ENCODE measurements at places on chromosomes 16 and 17. TPM values are rescaled to one million over a fixed set of nuclear protein-coding genes. Genes with fewer than 3 reads are reported as not detected.

The FBXW10B gene
- total RNA-seq, result 0.82 TPM

The NPB gene
- 0.55 TPM for total RNA-seq

DNA sequence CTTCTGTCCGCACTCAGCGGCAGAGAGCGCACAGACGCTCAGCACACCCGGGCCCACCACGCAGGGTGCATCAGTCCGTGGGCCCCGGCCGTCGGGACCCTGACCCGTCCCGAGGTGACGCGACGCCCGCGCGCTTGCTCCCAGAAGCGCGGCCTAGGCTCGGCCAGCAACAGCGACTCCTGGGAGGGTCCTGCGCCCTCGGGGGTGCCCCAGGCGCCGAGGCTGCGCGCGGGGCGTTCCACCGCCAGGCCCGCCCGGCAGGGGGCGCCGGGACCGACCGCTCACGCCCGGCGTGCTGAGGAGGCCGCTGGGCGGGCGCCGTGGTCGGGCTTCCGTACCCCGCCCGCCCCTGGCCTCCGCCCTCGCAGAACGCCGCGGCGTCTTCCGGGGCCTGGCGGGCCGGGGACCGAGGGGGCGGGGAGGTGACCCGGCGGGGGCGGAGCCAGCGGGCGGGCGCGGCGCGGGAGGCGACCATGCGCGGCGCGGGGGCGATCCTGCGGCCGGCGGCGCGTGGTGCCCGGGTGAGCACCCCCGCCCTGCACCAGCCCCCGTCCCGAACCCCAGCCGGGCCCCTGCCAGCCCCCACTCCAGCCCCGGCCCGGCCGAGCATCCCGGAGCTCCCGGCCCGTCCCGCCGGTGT, at the start of gene CISD3:
Gene CISD3 (plus strand): TSS at position 456 of the 640 bp plus-strand sequence. CDS start 18 bp downstream, at position 474.
- H3K36me3 ChIP-seq, result peaks cover 50% of the 10 kb centered on the region
- peak within 1 kb of the TSS; percentile 95 for H3K27ac ChIP-seq
- no peaks in the 10 kb centered on the region for H3K27me3 ChIP-seq
- H3K4me3 ChIP-seq, result peak within 1 kb of the TSS; percentile 90

The NOD2 gene
- total RNA-seq, result 1.7 TPM

The MYH2 gene
- not detected for total RNA-seq

- H3K27me3 ChIP-seq, result no peaks in the 10 kb centered on the region
- no peak overlapping the region for H3K27ac ChIP-seq
- no peak overlapping the region for H3K4me3 ChIP-seq
- no peaks in the 10 kb centered on the region for H3K36me3 ChIP-seq
- no peak for DNase-seq
- no peaks in the 10 kb centered on the region for H3K4me1 ChIP-seq
These were observed 76.2 kb downstream of the ENGASE start for GRCh38 chr17:79150799-79151198.

DNA sequence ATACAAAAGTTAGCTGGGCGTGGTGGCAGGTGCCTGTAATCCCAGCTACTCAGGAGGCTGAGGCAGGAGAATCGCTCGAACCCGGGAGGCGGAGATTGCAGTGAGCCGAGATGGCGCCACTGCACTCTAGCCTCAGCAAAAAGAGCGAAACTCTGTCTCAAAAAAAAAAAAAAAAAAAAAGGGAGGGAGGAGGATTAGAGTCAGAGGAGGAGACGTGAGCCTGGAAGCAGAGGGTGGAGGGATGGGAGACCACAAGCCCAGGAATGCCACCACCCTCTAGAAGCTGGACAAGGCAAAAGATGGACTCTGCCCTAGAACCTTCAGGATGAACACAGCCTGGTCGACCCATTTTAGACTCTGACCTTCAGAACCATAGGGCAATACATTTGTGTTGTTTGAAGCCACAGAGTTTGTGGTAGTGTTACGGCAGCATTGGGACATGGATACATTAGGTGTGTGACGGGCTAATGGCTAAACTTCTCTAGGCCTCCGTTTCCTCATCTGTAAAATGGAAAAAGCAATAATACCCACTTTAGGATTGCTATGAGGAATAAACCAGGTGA, 2.1 kb upstream of the SMIM22 start:
- no peak for DNase-seq
- H3K36me3 ChIP-seq, result no peaks in the 10 kb centered on the region
- peaks cover 7% of the 10 kb centered on the region for H3K4me1 ChIP-seq

- no peaks in the 10 kb centered on the region for H3K36me3 ChIP-seq
- H3K27me3 ChIP-seq, result no peaks in the 10 kb centered on the region
- H3K27ac ChIP-seq, result no peak overlapping the region
These were observed 443.8 kb upstream of the EEF2KMT start for GRCh38 chr16:5541356-5541755.

The C16orf74 gene
- total RNA-seq, result 0.21 TPM

GRCh38 chr17:67891481-67892119, 66.3 kb downstream of the BPTF start:
- H3K27ac ChIP-seq, result no peak overlapping the region
- H3K36me3 ChIP-seq, result peaks cover 40% of the 10 kb centered on the region
- no peak for DNase-seq
- H3K4me1 ChIP-seq, result peaks cover 5% of the 10 kb centered on the region

- H3K4me3 ChIP-seq, result no peak overlapping the region
- peaks cover 3% of the 10 kb centered on the region for H3K27me3 ChIP-seq
- no peaks in the 10 kb centered on the region for H3K36me3 ChIP-seq
- no peak for DNase-seq
- no peaks in the 10 kb centered on the region for H3K4me1 ChIP-seq
These were observed 20.3 kb downstream of the MPP3 start for GRCh38 chr17:43812396-43813265.

DNA sequence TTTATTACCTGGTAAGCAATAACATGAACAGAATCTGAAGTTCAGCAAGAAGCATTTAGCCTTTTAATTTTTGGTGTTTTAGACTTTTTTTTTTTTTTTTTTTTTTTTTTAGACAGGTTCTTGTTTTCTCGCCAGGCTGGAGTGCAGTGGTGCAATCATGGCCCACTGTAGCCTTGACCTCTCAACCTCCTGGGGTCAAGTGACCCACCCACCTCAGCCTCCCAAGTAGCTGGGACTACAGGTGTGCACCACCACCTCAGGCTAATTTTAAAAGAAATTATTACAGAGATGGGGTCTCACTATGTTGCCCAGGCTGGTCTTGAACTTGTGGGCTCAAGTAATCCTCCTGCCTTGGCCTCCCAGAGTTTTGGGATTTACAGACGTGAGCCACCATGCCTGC, 173.0 kb upstream of the RBL2 start:
- H3K36me3 ChIP-seq, result peaks cover 14% of the 10 kb centered on the region
- no peak overlapping the region for H3K4me3 ChIP-seq
- no peaks in the 10 kb centered on the region for H3K27me3 ChIP-seq
- DNase-seq, result no peak

GRCh38 chr16:4514606-4515005, 24.0 kb downstream of the CDIP1 start:
- H3K27ac ChIP-seq, result peak overlapping the region; percentile 97
- no peaks in the 10 kb centered on the region for H3K27me3 ChIP-seq
- H3K4me1 ChIP-seq, result peaks cover 73% of the 10 kb centered on the region
- H3K36me3 ChIP-seq, result peaks cover 51% of the 10 kb centered on the region

GRCh38 chr16:88835383-88835782, 21.4 kb downstream of the GALNS start:
- no peak overlapping the region for H3K4me3 ChIP-seq
- no peaks in the 10 kb centered on the region for H3K36me3 ChIP-seq
- no peak overlapping the region for H3K27ac ChIP-seq
- no peaks in the 10 kb centered on the region for H3K4me1 ChIP-seq
- H3K27me3 ChIP-seq, result no peaks in the 10 kb centered on the region
- no peak for DNase-seq

The HIGD1B gene
- total RNA-seq, result not detected

DNA sequence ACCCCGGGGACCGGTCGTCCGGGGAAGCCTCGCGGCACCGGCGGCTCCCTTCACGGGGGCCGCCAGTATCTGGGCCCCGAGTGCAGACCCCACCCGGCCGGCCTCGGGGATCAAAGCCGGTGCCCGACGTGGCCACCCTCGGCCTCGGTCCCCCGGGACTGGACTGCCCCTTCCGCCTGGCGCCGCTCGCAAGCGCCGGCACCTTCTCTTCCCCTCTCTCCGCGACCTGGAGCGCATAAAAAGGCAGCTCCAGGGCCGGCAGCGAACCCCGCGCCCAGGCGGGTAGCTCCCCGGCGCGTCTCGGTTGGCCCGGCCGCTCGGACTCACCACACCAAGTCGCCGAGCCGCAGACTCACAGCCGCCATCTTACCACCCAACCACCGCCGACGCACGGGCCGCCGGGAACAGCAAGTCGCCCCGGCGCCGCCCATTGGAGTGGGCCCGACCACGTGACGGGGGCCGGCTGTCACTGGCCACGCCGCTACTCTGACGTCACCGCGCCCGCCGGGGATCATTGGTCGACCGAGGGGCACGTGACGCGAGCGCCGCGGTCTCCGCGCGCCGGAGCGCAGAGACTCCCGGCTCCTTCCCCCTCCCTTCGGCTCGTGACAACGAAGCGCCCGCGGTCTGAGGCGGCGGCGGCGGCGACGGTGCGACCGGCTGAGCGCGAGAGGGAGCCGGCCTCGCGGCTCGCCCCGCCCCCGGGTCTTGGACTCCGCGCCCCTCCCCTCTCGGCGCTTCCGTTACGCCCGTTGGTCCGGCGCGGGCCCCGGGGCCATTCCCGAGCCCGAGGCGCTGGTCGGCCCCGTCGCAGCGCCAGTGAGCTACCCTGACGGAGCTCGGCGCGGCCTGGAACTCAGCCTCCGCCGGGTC, at the start of the genes GLYR1 and UBN1:
Gene GLYR1 (minus strand): TSS at position 388 of the 873 bp plus-strand sequence. CDS start 23 bp downstream, at position 365.
Gene UBN1 (plus strand): TSS at position 581 of the 873 bp plus-strand sequence. CDS start 5,437 bp downstream, outside the sequence.
- peaks cover 40% of the 10 kb centered on the region for H3K36me3 ChIP-seq
- peak within 1 kb of the TSS; percentile 91 for H3K4me3 ChIP-seq
- H3K27me3 ChIP-seq, result no peaks in the 10 kb centered on the region
- peaks cover 49% of the 10 kb centered on the region for H3K4me1 ChIP-seq
- peak; percentile 99 for DNase-seq

GRCh38 chr17:81576621-81577277, 24.6 kb upstream of the FAAP100 start:
- H3K4me1 ChIP-seq, result no peaks in the 10 kb centered on the region
- DNase-seq, result no peak
- no peaks in the 10 kb centered on the region for H3K27me3 ChIP-seq
- H3K36me3 ChIP-seq, result peaks cover 39% of the 10 kb centered on the region
- no peak overlapping the region for H3K4me3 ChIP-seq
- H3K27ac ChIP-seq, result no peak overlapping the region

The VTN gene
- total RNA-seq, result not detected

The VAT1L gene
- not detected for total RNA-seq

DNA sequence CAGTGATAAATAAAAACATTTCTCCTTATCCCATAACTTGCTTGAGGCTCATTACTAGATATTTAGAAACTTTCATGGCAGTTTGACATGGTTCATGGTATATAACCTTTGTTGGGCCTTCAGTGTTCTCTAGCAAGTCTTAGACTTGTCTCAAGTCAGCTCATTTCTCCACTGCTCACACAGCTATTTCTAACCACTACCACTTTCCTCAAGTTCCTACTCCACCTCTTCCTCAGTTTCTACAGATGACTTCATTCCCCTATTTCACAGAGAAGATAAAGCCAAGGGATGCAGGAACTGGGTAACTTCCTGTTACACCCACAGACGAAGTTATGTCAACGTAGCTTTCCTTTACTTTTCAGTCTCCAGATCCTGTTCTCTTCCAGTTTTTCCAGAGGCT, 23.2 kb downstream of the NLK start:
- peaks cover 6% of the 10 kb centered on the region for H3K36me3 ChIP-seq
- H3K27me3 ChIP-seq, result no peaks in the 10 kb centered on the region
- H3K4me1 ChIP-seq, result peaks cover 15% of the 10 kb centered on the region
- H3K27ac ChIP-seq, result no peak overlapping the region
- no peak overlapping the region for H3K4me3 ChIP-seq

DNA sequence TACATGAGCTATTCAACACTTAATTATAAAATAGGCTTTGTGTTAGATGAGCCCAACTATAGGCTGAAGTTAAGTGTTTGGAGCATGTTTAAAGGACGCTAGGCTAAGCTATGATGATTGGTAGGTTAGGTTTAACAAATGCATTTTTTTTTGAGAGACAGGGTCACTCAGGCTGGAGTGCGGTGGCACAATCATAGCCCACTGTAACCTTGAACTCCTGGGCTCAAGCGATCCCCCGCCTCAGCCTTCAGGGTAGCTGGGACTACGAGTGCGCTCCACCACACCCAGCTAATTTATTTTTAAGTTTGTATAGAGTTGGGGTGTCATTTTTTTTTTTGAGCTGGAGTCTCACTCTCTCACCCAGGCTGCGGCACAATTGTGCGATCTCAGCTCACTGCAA, 19.3 kb upstream of the GPRC5C start:
- H3K36me3 ChIP-seq, result no peaks in the 10 kb centered on the region
- no peak overlapping the region for H3K27ac ChIP-seq
- peaks cover 11% of the 10 kb centered on the region for H3K4me1 ChIP-seq

DNA sequence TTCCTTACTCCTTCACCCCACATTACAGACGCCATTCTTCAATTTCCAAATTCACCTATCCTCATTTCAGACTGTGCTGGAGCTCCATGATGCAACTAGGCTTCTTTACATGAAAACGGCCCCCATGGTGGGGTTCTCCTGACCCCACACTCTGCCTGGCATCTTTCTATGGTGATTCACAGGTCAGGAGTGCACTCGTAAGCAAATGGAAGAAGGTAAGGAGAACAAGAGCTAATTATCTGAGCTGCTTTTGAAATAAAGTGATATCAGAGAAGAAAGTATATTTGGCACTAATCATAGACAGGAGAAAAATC, 27.5 kb upstream of the SUPT4H1 start:
- no peaks in the 10 kb centered on the region for H3K36me3 ChIP-seq
- no peak overlapping the region for H3K4me3 ChIP-seq
- no peaks in the 10 kb centered on the region for H3K27me3 ChIP-seq
- H3K4me1 ChIP-seq, result peaks cover 61% of the 10 kb centered on the region
- no peak for DNase-seq
- no peak overlapping the region for H3K27ac ChIP-seq

- peak; percentile 46 for DNase-seq
- H3K27ac ChIP-seq, result no peak overlapping the region
- H3K4me1 ChIP-seq, result peaks cover 30% of the 10 kb centered on the region
- H3K36me3 ChIP-seq, result peaks cover 3% of the 10 kb centered on the region
- peaks cover 35% of the 10 kb centered on the region for H3K27me3 ChIP-seq
These were observed 804 bp downstream of the TGFB1I1 start for GRCh38 chr16:31472709-31473203.

DNA sequence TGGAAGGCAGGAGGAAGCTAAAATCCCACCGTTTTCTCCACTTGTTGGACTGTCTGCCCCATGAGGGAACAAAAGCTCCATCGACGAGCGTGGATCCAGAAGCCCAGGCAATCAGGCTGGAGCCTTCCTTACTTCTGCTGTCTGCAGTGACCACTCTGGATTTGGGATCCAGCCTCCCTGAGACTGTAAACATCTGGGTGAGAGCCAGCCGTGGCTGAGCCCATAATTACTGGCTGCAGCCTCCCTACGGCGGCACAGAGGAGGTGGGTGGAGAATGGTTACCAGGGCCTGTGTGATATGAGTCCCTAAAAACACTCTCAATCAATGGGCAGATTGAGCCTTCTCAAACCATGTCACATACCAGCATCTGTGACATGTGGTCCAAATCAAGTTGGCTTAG, 158.2 kb downstream of the FOXL1 start:
- DNase-seq, result no peak
- H3K27me3 ChIP-seq, result peaks cover 39% of the 10 kb centered on the region
- H3K4me3 ChIP-seq, result no peak overlapping the region

The STH gene
- not detected for total RNA-seq

The C17orf67 gene
- total RNA-seq, result 3.1 TPM

DNA sequence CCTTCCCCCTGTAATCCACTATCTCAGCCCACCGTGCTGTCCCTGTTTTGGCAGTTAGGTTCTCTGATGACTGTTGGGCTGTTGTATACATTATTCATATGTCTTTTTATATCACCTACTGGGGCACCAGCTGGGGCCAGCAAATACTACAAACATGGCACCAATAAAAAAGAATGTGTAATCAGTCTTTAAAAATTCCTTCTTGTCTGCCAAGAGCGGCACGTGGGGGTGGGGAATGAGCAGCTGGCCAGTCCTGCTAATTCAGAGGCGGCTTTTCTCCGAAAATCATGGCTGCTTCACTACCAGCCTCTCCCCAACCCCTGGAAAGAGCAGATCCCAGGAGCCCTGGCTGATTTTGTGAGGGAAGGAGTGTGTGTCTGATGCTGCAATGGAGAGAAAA, 77.7 kb upstream of the EEF2KMT start:
- no peaks in the 10 kb centered on the region for H3K27me3 ChIP-seq
- no peaks in the 10 kb centered on the region for H3K4me1 ChIP-seq
- DNase-seq, result no peak
- no peak overlapping the region for H3K4me3 ChIP-seq
